ENCODE measurements at places on chromosomes 4 and X.
A peak's percentile ranks its signal among the peaks of the same experiment; 100 is the strongest.

DNA sequence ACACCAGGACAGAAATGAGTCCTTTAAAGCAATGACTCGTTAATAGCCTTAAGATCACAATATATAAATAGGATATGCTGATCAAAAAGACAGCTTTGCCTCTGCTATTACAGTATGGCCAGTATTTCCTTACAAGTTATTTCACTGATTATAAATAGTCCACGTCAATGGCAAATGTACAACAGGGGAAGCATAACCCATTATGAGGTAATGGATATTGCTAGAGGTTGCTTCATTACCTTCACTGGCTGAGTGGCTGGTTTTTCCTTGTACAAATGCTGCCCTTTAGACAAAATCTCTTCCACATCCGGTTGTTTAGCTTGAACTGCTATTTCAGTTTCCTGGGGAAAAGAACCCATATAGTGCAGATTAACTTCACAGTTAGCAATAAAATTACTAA lies 764.6 kb upstream of the FTHL17 start:
- DNase-seq, result no peak

GRCh38 chrX:1316527-1316926 lies 20.1 kb upstream of the IL3RA start:
- DNase-seq, result no peak

- DNase-seq, result peak; percentile 48
Observed at GRCh38 chrX:123749643-123750042, 16.8 kb upstream of the THOC2 start.

DNA sequence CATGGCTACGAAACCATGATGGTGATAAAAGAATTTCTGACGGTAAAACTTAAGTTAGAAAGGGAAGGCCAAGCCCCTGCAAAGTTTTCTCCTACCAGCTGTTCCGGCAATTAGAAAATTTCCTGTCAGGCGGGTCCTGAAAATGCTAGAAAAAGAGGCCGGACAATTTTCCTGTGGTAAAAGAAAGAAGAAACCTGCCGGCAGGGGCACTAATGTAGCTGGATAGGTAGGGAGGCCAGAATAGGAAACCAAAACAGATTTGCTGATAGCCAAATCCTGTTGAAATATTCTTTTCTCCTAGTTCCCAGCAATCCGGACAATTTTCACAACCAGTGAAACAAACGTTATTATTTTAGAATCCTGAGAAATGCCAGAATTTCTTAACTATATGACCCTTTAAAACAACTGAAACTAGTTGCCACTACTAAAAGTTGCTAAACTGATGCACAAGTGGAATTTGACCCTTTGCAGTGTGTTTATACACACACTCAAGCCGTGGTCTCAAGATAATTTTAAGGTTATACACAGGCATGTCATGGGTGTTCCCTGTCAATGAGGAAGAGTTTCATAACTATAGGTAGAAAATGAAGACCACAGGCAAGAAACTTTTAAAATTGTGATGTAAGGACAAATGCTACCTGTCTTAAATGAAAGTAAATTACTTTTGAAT lies 47.7 kb downstream of the RPS6KA3 start:
- peak; percentile 65 for DNase-seq

- no peak for DNase-seq
Observed at GRCh38 chrX:108088511-108088910, 2.8 kb downstream of the PSMD10 start.

DNA sequence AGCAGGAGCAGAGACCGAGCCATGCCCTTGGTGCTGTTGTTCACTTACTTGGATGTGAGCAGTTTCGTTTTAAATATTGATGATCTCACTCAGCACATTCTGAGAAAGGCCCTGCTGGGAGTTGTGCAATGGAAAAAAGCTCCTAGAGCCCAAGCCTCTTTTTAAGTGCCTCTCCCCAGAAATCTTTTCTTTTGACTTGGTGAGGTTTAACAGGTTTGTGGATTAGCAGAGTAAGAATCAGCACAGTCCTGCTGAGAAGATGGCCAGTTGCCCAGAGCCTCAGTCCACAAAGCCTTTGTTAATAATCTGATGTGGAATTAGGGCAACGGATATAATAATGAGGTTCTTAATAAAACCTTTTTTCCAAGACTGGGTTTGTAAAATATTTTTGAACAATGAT lies 157.5 kb upstream of the ATP6AP2 start:
- DNase-seq, result peak; percentile 82

GRCh38 chr4:99828477-99828876 lies 11.8 kb downstream of the DAPP1 start:
- DNase-seq, result no peak

- DNase-seq, result peak; percentile 96
Observed at GRCh38 chr4:107896158-107896645, 35.1 kb upstream of the CYP2U1 start.

- DNase-seq, result no peak
Observed at GRCh38 chr4:108314900-108315589, 146.3 kb upstream of the LEF1 start.

DNA sequence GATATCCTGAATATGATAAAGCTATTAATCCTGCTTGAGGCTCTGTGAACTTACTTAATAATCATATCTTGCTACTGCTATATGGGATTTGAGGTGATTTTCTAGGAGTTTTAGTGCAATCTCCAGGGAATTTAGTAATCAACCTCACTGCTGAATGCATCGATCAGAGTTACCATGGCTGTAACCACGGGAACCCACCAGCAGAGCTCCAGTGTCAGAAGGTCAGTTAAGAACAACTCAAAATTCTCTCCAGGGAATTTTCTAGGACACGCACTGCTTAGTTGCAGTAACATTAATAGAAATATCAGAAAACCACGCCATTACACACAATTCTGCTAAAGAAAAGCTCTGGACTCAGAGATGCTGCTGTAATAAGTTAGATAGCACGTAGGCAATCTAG lies 1477.2 kb upstream of the TENM3 start:
- DNase-seq, result peak; percentile 16

DNA sequence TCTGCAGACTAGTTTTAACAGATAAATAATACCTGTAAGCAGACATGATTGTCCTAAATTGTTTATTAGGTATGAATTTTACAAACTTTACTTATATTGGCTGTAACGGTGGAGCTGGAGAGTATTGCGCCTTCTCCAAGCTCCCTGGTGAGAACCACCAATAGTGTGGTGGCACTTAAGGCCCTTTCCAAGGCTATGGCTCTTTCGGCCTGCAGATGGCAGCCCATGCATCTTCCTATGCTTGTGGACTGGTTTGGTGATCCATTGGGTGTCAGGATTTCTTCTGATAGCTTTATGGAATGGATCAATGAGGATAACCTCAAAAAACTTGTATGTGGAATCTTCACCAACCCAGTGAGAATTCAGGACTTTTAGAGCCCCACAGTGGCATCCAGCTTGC lies 7.8 kb downstream of the LARP1B start:
- DNase-seq, result peak; percentile 74

- DNase-seq, result peak; percentile 6
Observed at GRCh38 chr4:134807231-134807745, 605.7 kb upstream of the PABPC4L start.

- DNase-seq, result no peak
Observed at GRCh38 chr4:153593161-153593560, 90.9 kb upstream of the TLR2 start.

- DNase-seq, result peak; percentile 94
Observed at GRCh38 chr4:15479089-15479912, 9.6 kb downstream of the CC2D2A start.

- no peak for DNase-seq
Observed at GRCh38 chr4:97950836-97951235, 192.4 kb downstream of the STPG2 start.

- DNase-seq, result peak; percentile 31
Observed at GRCh38 chr4:150591406-150591805, 9.5 kb downstream of the MAB21L2 start.
